CD4-positive, alpha-beta T cell treated with Interleukin-10 for 1 hour (primary cell): ENCODE measurements at places on chromosomes 7 and 10.

GRCh38 chr10:117439243-117439912, 64.1 kb upstream of the PDZD8 start:
- no peak for DNase-seq

GRCh38 chr7:119452401-119452800, 820.6 kb upstream of the KCND2 start:
- no peak for DNase-seq

GRCh38 chr7:79063019-79063698, 390.3 kb downstream of the MAGI2 start:
- DNase-seq: no peak

DNA sequence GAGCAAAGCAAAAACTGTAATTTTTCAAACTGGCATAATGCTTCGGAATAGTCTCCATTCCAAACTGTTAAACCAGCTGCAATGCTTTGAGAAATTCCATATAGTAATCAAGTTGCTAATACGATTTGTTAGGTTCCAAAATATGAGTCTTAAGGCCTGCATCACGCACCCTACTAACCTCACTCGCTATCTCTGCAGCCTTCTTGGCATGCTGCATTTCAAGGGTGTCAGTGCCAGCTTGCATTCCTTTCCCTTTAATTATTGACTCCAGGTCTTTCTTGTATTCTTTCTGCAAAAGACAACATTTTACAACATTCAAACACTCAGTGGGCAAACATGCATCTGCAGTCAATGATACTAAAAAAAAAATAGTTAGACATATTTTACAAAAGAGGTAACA, 61.8 kb downstream of the NEBL start:
- no peak for DNase-seq

- no peak for DNase-seq
Observed at GRCh38 chr10:35372329-35372728, 36.0 kb downstream of the CCNY start.
